ENCODE measurements at places on chromosomes 1 and 21.

- no peaks in the 10 kb centered on the region for H3K27me3 ChIP-seq
- H3K4me3 ChIP-seq, result no peak overlapping the region
- DNase-seq, result no peak
- H3K27ac ChIP-seq, result no peak overlapping the region
These were observed 217.1 kb upstream of the C1orf174 start for GRCh38 chr1:4117196-4117595.

DNA sequence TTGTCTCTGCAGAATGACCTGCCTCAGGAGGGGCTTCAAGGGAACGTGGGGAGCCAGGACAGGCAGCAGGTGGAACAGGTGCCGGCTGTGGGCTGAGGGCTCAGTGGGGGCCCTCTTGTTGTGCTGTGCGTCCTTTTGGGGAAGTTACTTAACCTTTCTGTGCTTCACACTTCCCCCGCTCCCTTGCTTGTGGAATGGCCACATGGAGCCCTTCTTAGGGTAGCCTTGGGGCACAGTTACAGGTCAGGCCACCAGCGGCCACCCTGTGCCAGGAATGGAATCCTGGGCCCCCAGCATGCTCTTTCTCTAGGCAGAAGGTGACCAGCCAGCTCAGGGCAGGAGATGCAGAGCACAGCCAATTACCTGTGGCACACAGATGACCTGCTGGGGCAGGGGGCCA, 2.6 kb downstream of the IKBKE start:
- H3K27me3 ChIP-seq, result no peaks in the 10 kb centered on the region
- peaks cover 44% of the 10 kb centered on the region for H3K36me3 ChIP-seq
- H3K4me1 ChIP-seq, result peaks cover 40% of the 10 kb centered on the region
- H3K4me3 ChIP-seq, result no peak overlapping the region
- no peak for DNase-seq
- H3K27ac ChIP-seq, result peak overlapping the region; percentile 68

DNA sequence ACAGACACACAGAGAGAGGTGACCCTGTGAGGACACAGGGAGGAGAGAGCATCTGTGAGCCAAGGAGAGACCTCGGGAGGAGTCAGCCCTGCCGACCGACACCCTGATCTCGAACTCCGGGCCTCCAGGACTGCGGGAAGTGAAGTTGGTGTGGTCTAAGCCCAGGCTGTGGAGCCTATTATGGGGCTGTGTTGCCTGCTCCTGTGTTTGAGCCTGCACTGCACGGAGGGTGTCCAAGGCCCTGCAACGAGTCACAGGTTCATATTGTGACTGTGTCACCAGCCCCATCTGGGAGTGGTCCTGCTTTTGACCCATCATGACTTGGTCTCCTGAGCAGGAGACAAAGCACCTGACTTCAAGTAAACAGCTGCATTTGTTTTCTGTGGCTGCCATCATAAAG, 186.0 kb upstream of the AJAP1 start:
- H3K36me3 ChIP-seq, result no peaks in the 10 kb centered on the region
- H3K4me1 ChIP-seq, result no peaks in the 10 kb centered on the region
- no peaks in the 10 kb centered on the region for H3K27me3 ChIP-seq
- no peak for DNase-seq
- no peak overlapping the region for H3K4me3 ChIP-seq

- no peak overlapping the region for H3K4me3 ChIP-seq
- H3K36me3 ChIP-seq, result no peaks in the 10 kb centered on the region
- H3K27me3 ChIP-seq, result no peaks in the 10 kb centered on the region
- no peak for DNase-seq
These were observed 25.0 kb upstream of the TENT5C start for GRCh38 chr1:117580882-117581281.

- DNase-seq, result no peak
- H3K27me3 ChIP-seq, result no peaks in the 10 kb centered on the region
- H3K36me3 ChIP-seq, result no peaks in the 10 kb centered on the region
- no peak overlapping the region for H3K4me3 ChIP-seq
- H3K27ac ChIP-seq, result no peak overlapping the region
- peaks cover 42% of the 10 kb centered on the region for H3K4me1 ChIP-seq
These were observed 4.3 kb downstream of the STK40 start for GRCh38 chr1:36381405-36381804.

- DNase-seq, result no peak
- peaks cover 16% of the 10 kb centered on the region for H3K4me1 ChIP-seq
- H3K36me3 ChIP-seq, result no peaks in the 10 kb centered on the region
- no peak overlapping the region for H3K27ac ChIP-seq
- H3K27me3 ChIP-seq, result peaks cover 31% of the 10 kb centered on the region
These were observed 3.1 kb upstream of the WNT3A start for GRCh38 chr1:228003461-228004330.

DNA sequence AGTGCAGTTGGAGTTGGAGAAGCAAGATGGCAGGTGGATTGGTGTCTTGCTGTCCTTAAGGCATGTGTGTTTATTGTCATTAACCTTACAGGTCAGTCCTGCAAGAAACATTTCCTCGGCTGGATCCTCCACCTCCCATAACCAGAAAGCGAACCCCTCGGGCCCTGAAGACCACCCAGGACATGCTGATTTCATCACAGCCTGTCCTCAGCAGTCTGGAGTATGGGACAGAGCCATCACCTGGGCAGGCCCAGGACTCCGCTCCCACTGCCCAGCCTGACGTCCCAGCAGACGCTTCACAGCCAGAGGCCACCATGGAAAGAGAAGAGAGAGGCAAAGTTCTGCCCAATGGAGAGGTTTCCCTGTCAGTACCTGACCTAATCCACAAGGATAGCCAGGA, 1.6 kb downstream of the C1orf226 start:
- no peaks in the 10 kb centered on the region for H3K36me3 ChIP-seq
- no peaks in the 10 kb centered on the region for H3K4me1 ChIP-seq
- no peak overlapping the region for H3K27ac ChIP-seq
- DNase-seq, result no peak
- H3K27me3 ChIP-seq, result no peaks in the 10 kb centered on the region

GRCh38 chr1:171032822-171033702, 57.6 kb upstream of the FMO3 start:
- no peak for DNase-seq
- no peak overlapping the region for H3K27ac ChIP-seq
- no peaks in the 10 kb centered on the region for H3K36me3 ChIP-seq
- no peaks in the 10 kb centered on the region for H3K4me1 ChIP-seq
- H3K27me3 ChIP-seq, result no peaks in the 10 kb centered on the region

DNA sequence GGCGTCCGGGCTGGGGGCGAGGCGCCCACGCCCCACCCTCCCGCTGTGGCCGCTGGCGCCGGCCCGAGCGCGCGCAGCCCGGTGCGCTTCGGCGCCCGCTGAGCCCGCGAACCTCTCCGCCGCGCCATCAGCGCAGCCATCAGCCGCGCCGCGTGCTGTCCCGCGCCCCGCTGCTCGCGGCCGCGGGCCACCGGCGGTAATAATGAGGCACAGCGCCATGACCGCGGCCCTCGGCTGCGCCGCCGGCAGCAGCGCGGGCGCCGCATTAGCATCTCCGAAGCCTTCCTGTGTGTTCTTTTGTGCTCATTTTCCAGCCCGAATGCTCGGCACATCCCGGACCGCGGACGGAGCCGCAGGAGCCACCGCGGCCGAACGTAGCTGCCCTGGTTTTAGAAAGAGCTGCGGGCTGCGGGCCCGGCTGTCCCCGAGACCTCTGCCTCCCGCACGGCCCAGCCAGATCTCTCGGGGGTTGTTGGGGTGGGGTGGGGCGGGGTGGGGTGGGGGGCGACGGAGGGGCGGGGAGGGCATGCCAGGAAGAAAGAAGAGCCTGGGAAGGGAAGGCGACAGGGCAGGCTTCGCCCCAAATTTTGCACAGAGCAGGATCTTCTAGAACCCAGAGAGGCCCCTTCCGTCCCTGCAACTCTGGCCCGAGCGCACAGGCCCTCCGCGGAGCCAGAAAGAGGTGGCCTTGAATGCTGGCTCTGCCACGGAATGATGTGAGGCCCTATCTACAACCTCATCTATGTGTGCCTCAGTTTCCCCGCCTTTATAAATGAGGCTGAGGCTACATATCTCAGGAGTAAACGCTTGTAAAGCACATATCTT, 55.3 kb downstream of the RRAGC start:
- no peak for DNase-seq
- peaks cover 9% of the 10 kb centered on the region for H3K27me3 ChIP-seq
- H3K4me1 ChIP-seq, result no peaks in the 10 kb centered on the region
- no peak overlapping the region for H3K4me3 ChIP-seq
- H3K27ac ChIP-seq, result no peak overlapping the region

GRCh38 chr1:114330451-114330983, 176.8 kb upstream of the SYT6 start:
- no peak overlapping the region for H3K4me3 ChIP-seq
- no peaks in the 10 kb centered on the region for H3K36me3 ChIP-seq
- H3K27ac ChIP-seq, result no peak overlapping the region
- no peak for DNase-seq
- H3K4me1 ChIP-seq, result peaks cover 31% of the 10 kb centered on the region
- no peaks in the 10 kb centered on the region for H3K27me3 ChIP-seq

DNA sequence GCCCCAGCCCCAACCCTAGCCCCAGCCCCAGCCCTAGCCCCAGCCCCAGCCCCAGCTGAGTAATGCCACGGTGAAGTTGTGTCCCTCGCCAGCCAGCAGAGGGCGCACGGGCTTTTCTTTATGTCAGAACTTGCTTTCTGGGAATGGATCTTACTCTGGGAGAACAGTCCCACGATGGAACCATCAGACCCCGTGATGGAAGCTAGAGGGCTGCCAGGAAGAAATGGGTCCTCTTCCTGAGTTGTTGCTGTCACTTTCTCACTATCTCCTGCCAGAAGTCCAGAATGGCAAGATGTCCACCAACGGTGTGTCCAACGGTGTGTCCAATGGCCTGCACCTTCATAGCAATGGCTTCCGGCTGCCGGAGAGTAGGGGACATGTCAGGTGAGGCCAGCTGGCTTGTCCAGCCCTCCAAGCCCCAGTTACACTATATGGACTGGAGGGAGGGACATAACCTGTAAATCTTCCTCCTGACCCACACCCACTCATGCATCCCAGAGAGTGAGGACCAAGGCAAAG, 25.1 kb upstream of the TMEM222 start:
- no peak overlapping the region for H3K4me3 ChIP-seq
- peaks cover 73% of the 10 kb centered on the region for H3K36me3 ChIP-seq
- no peak overlapping the region for H3K27ac ChIP-seq
- no peaks in the 10 kb centered on the region for H3K27me3 ChIP-seq
- peak; percentile 23 for DNase-seq
- no peaks in the 10 kb centered on the region for H3K4me1 ChIP-seq

DNA sequence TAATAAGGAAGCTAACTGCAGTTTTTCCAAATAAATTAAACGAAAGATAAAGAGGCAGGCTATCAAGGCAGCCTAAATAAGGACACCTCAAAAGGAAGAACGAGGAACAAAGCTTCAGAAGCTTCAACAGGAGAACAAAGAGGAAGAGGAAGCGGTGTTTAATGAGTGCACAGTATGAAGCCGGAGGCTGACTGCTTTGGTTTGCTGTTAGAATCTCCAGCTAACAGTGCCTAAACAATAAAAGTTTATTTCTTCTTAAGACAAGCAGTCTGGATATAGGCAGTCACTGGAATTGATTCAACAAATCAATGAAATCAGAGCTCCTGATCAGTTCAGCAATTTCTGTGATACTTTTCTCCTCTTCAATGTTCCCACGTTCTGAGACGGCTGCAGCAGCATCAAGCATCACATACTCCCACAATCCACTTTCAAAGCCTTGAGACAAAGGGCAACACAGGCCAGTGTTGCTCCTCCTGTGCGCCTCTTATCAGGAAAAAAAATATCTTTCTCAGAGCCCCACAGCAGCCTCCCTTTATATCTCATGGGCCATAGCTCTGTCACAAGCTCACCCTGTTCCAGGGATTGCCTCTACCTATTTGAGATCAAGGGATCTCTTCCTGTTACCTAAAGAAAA, 365.6 kb upstream of the ST6GALNAC5 start:
- no peaks in the 10 kb centered on the region for H3K36me3 ChIP-seq
- no peak overlapping the region for H3K4me3 ChIP-seq

- no peak overlapping the region for H3K4me3 ChIP-seq
- H3K4me1 ChIP-seq, result peaks cover 7% of the 10 kb centered on the region
- H3K27ac ChIP-seq, result no peak overlapping the region
- H3K36me3 ChIP-seq, result no peaks in the 10 kb centered on the region
- DNase-seq, result no peak
- no peaks in the 10 kb centered on the region for H3K27me3 ChIP-seq
These were observed 1.6 kb upstream of the ZMYM6 start for GRCh38 chr1:35033346-35033745.

- no peak for DNase-seq
- no peak overlapping the region for H3K27ac ChIP-seq
- no peak overlapping the region for H3K4me3 ChIP-seq
- H3K36me3 ChIP-seq, result no peaks in the 10 kb centered on the region
- H3K4me1 ChIP-seq, result no peaks in the 10 kb centered on the region
These were observed 6.5 kb upstream of the GLRX2 start for GRCh38 chr1:193111641-193112090.

DNA sequence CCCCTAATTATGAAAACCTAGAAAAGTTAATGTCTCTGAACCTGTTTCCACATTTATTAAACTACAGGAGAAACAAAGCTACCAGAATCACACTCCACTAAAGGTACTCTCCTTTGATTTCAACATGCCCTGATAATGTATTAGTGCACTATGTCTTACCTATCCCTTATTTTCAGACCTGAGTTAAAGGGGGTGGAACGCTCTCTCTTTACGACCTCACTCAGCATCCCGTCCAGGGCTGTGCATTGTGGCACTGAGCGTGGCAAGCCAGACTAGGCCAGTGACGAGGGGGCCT, 678 bp downstream of the LSM10 start:
- peak overlapping the region; percentile 80 for H3K4me3 ChIP-seq
- no peaks in the 10 kb centered on the region for H3K27me3 ChIP-seq
- H3K4me1 ChIP-seq, result peaks cover 10% of the 10 kb centered on the region
- DNase-seq, result no peak

DNA sequence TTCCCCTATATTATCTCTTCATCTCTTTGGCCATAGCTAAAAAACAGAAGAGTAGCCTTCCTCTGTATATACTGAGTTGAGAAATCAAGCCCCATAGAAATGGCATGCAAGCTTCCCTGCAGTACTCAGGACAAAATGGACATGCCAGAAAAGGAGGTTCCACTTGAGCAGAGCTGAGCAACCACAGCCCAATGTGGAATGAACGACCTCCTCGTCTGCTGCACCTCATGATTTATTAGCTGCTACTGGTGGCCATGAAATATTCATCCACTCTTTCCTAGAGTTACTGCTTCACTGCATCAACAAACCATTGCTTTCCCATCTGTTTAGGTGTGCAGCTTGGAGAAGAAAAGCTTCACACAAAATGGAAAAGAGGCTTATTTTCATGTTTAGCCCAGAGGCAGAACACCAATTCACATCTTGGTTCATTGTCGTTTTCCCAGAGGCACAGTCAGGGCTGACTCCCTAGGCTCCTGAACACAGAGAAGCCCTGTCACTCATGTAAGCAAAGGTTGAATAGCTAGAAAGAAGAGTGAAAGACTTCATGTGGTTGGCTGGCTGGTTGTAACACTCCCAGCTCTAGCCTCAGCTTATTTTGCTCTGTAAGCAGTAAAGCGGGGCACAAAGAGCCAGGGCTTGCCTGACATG, 148.0 kb downstream of the TSEN15 start:
- H3K36me3 ChIP-seq, result no peaks in the 10 kb centered on the region
- no peaks in the 10 kb centered on the region for H3K27me3 ChIP-seq
- no peak for DNase-seq
- no peak overlapping the region for H3K4me3 ChIP-seq
- no peaks in the 10 kb centered on the region for H3K4me1 ChIP-seq
- H3K27ac ChIP-seq, result no peak overlapping the region

GRCh38 chr1:234546387-234546704, 63.6 kb downstream of the IRF2BP2 start:
- peaks cover 10% of the 10 kb centered on the region for H3K4me1 ChIP-seq
- DNase-seq, result no peak
- no peak overlapping the region for H3K4me3 ChIP-seq
- H3K27me3 ChIP-seq, result no peaks in the 10 kb centered on the region
- H3K27ac ChIP-seq, result no peak overlapping the region
- H3K36me3 ChIP-seq, result no peaks in the 10 kb centered on the region

Data from effector memory CD4-positive, alpha-beta T cell (primary cell).